AG10803 (cell line): ENCODE measurements at places on chromosomes 11 and 22.
A peak's percentile ranks its signal among the peaks of the same experiment; 100 is the strongest.

GRCh38 chr22:48071305-48071704 is 1308.9 kb downstream of the TBC1D22A start:
- DNase-seq: no peak

DNA sequence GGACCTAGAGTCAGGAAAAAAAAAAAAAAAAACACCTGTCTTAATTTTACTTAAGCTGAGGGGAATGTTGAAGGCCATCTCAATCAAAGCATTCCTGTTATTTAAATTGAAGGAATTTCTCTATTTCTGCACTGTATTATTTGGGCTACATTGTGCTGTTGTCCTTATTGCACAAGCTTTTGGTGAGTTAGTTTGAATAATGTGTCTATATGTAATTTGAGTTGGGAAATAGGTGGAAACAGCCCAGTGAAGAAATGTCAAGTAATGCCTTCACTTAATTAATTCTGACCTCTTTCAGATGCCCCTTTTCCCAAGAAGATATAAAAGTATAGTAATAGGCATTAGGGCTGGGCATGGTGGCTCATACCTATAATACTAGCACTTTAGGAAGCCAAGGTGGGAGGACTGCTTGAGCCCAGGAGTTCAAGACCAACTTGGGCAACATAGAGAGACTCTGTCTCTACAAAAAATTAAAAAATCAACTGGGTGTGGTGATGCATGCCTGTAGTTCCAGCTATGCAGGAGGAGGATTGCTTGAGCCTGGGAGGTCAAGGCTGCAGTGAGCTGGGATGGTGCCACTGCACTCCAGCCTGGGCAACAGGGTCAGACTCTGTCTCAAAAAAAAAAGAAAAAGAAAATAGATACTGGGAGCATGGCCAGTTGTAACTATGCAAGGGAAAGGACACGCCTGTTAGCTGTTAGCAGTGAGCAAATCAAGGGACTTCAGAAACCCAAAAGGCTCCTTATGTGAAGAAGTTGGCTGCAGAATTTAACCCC is 34.9 kb downstream of the OR10A6 start:
- peak; percentile 51 for DNase-seq

DNA sequence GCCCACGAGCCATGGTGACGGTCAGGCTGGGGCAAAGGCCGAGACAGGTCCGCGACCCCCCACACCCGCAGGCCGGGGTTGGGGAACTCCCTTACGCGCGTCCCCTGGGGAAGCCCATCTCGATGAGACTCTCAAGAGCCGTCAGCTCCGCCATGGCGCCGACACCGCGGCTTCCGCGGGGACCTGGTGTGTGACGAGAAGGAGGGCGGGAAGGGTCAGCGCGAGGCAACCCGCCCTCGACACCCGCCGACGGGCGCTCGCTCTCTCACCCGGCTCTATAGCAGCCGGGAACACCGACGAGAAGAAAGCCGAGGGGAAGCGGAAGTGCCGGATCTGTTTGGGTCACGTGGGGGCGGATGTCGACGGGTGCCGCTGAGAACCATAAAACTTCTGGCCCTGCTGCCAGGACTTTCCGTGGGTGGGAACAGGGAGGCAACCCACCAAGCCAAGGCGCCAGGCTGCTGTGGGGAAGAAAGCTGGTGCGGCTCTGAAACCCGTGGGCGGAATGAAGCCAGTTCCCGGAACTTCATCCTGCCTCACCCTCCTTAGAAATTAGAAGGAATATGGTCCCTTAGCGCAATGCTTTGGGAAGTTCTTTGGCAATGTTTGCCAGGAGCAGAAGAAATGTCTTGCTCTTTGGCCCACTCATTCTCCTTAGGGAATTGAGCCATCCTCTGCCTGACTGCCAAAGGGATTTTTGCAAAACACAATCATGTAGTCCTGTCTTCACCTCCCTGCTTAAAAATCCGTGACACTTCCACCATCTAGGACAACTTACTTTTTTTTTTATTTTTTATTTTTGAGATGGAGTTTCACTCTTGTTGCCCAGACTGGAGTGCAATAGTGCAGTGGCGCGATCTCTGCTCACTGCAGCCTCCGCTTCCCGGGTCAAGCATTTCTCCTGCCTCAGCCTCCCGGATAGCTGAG is at the start of gene UBXN1:
Gene UBXN1 (minus strand): TSS at position 304 of the 927 bp plus-strand sequence. CDS start 150 bp downstream, at position 154.
- peak; percentile 97 for DNase-seq

DNA sequence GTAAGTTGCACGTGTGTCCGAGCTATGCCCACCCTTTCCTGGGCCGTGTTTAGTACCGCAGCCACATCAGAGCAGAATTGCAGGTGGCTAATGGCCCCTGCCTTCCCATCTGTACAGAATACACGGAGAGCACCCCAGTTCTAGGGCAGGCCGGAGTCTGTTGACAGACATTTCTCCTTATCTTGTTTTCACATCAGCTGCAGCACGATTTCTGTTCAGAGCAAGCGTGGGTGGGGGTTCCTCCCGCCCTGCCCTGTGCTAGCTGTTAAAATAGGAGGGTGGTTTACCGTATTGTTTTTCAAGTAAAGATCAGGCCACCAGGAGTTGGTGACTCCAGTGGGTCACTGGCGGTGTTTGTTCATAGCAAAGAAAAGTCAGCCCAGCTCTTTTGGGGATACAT is 41.1 kb downstream of the UBASH3B start:
- DNase-seq: no peak

DNA sequence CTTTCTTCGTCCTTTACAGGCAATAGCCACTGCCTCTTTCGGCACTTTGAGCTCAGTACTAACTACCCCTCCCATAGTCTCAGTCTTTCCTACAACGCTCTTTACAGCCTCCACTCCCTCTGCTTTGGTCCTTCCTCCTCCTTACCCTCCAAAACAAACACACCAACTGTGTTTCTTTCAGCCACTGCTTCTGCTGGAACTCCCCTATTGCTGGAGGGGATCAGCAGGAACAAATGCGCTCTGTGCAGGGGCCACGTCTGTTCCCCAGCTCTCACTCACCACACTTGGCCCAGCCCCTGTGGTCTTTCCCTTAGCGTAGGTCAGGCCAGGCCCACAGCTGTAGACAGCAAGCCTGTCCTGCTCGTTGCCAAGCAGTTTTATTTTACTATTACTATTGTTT is 42.3 kb downstream of the PC start:
- no peak for DNase-seq
